ENCODE measurements at places on chromosomes 4 and X. TPM values are rescaled to one million over a fixed set of nuclear protein-coding genes. Genes with fewer than 3 reads are reported as not detected.

- DNase-seq: no peak
Observed at GRCh38 chrX:131938749-131939148, 84.4 kb upstream of the STK26 start.

DNA sequence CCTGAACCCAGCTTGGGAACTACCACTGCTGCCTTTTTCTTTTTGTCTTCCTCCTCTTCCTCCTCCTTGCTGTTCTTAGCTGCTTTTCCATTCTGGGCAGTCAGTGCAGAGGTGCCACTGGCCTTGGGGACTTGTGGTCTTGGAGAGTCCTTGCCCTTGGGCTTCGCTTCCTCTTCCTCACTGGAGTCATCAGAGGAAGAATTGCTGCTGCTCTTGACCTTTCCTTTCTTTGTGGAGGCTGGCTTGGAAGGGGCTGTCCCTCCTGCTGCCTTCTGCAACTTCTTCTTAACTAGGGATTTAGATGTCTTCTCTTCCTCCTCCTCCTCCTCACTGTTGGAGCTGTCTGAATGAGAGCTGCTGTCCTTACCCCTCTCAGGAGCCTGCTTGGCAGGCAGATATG is 53.2 kb downstream of the FAM9B start:
- DNase-seq: no peak

GRCh38 chr4:25058796-25059195 is 28.1 kb upstream of the LGI2 start:
- no peak for DNase-seq

GRCh38 chr4:63678358-63678931 is 730.8 kb downstream of the TECRL start:
- DNase-seq: no peak

GRCh38 chrX:18353931-18354368 is 538 bp downstream of the SCML2 start:
- DNase-seq: peak; percentile 32

GRCh38 chr4:177573507-177573906 is 131.3 kb upstream of the AGA start:
- no peak for DNase-seq

GRCh38 chr4:45147866-45148265 is 421.5 kb upstream of the GNPDA2 start:
- no peak for DNase-seq

GRCh38 chr4:8571702-8572685 is 8.2 kb upstream of the GPR78 start:
- DNase-seq: no peak

Gene ADD1
- 203 TPM for polyA plus RNA-seq
